EL (cell line): ENCODE measurements at places on chromosomes 16 and 17.

DNA sequence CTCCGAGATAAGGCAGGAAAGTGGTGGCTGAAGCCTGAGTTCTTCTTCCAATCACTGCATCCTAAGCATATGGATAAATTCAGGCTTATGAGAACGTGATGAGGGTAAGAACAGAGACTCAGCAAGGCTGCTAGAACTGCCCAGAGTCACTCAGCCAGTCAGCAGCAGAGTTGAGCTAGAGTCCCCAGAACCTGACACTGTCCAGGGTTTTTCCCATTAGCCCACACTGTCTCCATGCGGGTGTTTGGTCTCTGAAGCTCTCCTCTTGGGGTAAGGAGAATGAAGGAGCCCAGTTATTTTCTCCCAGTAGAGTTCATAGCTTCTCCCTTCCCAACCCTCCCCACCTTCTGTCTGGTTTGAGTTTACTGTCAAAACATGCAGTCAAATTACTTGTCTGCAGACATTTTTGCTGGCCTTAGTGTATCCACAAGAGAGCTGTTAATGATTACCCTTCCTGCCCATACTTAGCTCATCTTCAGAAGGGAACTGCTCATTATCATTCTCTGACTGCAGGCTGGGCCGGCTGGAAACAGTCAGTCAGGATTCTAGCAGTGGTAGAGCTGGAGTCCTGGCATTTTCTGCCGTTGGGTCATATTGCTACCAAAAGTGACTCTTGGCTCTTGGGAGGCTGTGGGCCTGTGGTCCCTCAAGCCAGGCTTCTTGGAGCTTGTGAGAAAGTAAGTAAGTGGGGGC, 460.0 kb downstream of the HS3ST3B1 start:
- no peak for DNase-seq

GRCh38 chr17:81995463-81996231, 18.2 kb downstream of the ASPSCR1 start:
- DNase-seq = no peak

- no peak for DNase-seq
Observed at GRCh38 chr17:80119839-80120238, 18.5 kb downstream of the GAA start.

- peak; percentile 68 for DNase-seq
Observed at GRCh38 chr17:28928061-28928460, 23.3 kb downstream of the PHF12 start.

- DNase-seq = no peak
Observed at GRCh38 chr16:86200722-86201121, 301.8 kb downstream of the IRF8 start.

GRCh38 chr17:12918142-12918541, 99.7 kb downstream of the ELAC2 start:
- DNase-seq = peak; percentile 62

DNA sequence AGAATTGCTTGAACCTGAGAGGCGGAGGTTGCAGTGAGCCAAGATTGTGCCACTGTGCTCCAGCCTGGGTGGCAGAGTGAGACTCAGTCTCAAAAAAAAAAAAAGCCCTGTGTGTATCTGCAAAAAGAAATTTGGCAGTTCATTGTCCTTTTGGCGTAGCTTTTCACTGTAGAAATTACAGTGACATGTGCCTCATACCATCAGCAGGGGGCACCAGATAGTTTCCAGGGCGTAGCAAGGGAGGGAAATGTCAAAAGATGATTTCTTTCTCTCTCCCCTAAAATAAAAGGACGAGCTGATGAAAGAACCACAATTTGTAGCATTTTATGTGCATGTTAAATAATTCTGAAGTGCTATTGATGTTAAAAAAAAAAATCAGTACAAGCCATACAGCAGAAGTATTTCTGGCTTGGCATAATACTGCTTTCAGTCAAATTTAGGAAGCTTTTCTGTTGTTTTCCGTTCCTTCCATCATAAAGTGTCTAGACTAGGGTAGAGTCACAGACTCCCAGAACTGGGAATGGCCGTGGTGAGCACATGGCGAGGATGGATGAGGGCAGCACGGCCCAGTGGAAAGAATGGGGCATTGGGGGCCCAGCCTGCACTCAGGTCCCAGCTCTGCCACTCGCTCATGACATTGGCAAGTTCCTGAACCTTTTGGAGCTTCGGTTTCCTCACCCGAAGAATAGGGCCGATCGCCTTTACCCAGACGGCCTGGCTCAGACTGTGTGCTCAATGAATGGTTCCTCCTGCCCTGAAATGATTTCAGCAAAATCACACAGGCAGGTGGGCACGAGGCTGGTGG, 59.8 kb upstream of the RPH3AL start:
- DNase-seq = peak; percentile 68

DNA sequence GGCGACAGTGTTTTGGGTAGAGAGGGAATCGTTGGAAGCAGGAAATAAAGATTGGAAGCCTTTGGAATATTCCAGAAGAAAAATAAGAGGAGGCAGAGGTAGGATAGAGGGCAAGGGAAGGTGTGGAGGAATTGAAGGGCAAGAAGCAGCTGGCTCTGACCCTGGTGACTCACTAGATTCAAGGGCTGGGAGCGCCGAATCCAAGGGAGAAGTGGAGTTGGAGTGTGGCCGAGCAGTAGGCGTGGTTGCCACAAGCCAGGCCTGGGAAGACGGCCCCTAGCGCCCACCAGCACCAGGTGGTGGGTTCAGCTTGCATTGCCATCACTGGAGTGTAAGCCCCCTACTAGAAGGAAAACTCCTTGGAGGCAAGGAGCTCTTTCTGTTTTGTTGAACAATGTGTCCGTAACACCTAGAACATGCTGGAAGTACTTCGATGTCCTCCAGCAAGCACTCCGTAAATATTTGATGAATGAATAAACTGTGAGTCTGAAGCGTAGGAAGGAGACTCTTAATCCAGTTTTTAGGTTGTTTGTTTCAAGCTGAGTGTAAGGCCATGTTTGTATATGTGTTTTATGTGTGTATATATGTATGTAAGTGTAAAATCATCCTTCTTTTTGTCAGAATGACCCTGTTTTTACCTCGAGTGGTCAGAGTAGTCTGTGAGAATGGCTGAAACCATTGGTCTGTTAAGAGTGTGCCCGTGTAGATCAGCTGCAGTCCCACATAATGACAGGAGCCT, 139.5 kb downstream of the CMIP start:
- peak; percentile 77 for DNase-seq

DNA sequence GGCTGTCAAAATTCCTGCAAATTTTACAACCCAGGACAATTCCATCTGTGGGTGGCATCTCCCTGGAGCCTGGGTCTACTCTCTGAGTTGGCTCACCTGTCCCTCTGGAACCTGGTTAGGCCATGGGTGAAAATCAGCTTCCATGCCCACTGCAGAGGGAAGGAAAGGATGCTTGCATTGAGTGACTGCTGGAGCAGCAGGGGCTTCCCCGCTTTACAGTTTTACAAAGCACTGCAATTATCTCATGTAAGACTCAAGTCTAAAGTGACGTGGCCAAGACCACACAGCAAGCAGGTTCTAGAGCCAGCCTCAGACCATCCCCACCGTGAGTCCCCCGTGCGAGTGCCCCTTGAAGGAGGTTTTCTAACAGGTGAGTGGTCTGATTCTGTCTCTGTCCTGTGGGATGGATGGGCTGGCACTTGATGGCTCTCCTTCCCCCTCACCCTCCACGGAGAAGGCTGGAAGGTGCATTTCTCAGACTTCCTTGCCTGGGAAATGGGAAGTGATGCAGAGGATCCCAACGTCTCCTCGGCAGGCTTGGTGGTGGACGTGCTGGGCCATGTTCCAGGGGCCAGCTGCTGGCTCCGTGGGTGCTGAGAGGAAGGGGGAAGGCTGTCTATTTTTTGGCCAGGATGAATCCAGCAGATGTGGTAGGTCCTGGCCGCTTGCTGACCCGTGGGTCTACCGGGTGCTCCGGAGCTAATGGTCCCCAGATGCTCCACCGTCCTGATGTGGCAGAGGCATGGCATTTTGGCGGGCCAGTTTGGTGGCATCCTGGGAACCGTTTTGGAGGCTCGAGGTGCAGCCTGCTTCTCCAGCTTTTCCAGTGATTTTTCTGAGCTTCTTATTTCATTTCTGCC, 26.3 kb upstream of the CBX4 start:
- DNase-seq = no peak

GRCh38 chr17:19537111-19537510, 3.5 kb downstream of the SLC47A1 start:
- DNase-seq = no peak

- DNase-seq = no peak
Observed at GRCh38 chr16:67302970-67303369, 23.6 kb downstream of the KCTD19 start.

GRCh38 chr17:78375401-78376151, 2.9 kb upstream of the PGS1 start:
- peak; percentile 90 for DNase-seq

- DNase-seq = peak; percentile 28
Observed at GRCh38 chr16:86961171-86961601, 356.0 kb downstream of the C16orf95 start.

DNA sequence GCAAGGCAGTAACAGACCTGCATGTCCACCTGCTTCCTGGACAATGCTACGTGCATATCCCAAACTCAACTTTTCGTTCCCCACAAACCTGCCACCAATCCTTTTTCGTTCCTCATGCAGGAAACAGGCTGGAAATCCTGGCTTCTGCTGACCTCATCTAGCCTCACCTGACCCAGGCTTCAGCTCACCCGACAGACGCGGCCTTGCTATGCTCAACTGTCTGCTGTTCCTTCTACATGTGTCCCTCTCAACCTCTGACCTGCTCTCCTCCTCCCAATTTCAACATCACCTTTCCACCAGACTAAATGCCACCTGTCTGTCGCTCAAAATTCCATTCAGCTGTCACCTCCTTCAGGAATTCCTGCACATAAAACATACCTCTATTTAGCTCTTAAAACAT, 44.5 kb downstream of the XPO6 start:
- DNase-seq = no peak

DNA sequence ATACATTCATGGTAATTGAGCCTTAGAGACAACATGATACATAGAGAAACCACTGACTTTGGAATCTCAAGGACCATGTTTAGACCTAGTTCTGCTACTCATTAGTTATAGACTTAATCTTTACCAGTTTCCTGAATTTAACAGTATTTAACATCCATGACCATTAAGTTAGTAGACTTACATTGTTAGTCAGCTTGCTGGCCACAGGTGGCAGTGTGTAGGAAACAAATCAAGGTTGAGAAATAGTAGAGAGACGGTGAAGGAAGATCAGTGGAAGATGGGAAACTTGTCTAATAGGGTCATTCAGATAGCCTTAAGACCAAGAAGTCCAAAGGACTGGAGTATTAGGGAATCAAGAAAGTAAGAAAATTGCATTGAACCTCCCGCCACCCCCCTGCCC, 31.0 kb downstream of the OMG start:
- no peak for DNase-seq

GRCh38 chr17:75110234-75110937, 617 bp downstream of the ARMC7 start:
- no peak for DNase-seq

GRCh38 chr17:31475378-31476162, 84.1 kb downstream of the RAB11FIP4 start:
- no peak for DNase-seq

DNA sequence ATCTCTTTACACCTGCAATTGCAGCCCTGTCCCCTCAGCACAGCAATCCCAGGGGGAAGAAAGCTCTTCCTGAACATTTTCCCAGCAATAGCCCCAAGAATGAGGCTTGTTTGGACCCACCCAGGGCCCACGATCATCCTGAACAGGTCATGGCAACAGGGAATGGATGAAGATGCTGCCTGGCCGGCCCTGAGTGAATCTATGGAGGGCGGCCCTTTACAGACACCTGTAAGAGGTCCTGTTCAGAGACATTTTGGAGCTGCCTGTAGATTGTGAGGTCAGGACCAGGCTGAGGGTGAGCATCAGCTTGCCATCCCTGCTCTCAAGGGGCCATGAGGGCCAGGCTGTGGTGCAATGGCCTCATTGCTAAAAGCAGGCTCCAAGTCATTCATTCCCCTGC, 69.1 kb downstream of the COG7 start:
- DNase-seq = no peak

- no peak for DNase-seq
Observed at GRCh38 chr17:41340494-41340893, 10.1 kb downstream of the KRT33A start.

DNA sequence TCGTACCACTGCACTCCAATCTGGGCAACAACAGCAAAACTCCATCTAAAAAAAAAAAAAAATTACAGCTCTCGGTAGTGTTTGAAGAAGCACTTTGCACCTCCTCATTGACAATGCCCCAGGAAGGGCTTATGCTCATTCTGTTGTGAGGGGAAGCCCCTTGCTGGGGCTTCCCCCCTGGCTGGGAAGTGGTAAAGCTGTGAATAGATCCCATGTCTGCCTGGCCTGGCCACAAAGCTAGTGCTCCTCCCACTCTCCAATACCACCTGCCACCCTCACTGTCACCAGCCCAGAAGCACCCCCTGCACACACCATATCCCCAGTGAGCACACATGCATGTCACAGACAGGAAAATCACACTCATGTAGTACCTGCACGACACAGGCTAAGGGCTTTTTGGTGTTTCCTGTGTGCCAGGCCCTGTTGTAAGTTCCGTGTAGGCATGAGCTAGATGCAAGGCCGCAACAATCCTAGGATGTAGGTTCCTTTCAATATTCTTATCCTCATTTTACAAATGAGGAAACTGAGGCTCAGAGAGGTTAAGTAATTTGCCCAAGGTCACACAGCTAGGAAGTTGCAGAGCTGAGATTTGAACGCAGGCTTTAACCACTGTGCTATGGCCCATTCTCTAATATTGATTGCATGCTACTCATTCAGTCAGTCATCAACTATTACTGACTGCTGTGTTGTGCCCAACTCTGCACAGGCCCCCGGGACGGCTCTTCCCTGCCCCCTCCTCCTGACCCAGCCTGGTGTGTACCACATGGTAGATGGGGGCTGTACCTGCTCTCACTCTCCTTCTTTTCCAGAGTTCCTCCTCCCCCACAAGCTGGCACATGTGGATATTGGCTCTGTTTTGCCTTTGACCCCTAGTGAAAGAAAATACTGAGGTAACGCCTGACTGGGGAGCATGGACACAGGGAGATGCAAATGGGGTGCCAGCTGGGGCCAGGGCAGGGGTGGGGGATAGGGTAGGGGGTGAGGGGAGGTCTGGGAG, 11.9 kb upstream of the COL1A1 start:
- DNase-seq = no peak

DNA sequence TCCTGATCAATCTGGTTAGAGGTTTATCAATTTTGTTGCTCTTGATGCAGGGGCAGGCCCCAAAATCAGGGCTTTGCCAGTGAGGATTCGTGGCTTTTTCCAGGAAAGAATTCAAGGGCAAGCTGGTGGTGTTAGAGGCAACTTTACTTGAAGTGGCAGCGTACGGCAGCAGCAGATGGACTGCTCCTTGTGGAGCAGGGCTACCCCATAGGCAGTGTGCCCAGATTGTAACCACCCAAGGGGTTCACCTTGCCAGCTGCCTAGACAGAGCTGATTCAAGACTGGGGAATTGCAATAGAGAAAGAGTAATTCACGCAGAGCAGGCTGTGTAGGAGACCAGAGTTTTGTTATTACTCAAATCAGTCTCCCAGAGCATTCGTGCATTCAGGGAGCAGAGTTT, 16.7 kb downstream of the DRC7 start:
- DNase-seq = no peak

GRCh38 chr17:74552037-74552436, 6.1 kb upstream of the CD300C start:
- DNase-seq = peak; percentile 6
